ENCODE measurements at places on chromosomes 7 and 10.

DNA sequence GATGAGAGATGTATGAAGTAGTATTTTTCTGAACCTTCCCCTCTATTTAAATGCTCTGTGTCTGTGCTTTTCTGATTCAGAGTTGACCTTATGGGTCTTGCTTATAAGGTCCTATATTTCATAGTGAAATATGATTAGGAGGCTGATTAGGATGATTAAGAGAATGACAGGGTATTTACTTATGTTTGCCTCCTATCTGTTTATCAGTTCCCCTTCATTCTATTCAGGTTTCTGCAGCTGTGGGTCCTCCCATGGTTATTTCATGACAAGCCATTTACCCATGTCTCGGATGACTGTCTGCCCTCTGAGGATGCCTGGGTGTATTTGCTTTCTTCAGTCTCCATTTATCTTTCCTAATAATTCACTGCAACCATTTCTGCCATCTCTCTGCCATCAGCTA, 16.9 kb downstream of the RPA3 start:
- no peak for DNase-seq

GRCh38 chr7:77181015-77181595, 18.5 kb downstream of the FGL2 start:
- DNase-seq: no peak

- DNase-seq: no peak
Observed at GRCh38 chr7:5634107-5634950, 147.1 kb downstream of the RNF216 start.

- DNase-seq: no peak
Observed at GRCh38 chr7:151484971-151485707, 34.6 kb downstream of the RHEB start.

DNA sequence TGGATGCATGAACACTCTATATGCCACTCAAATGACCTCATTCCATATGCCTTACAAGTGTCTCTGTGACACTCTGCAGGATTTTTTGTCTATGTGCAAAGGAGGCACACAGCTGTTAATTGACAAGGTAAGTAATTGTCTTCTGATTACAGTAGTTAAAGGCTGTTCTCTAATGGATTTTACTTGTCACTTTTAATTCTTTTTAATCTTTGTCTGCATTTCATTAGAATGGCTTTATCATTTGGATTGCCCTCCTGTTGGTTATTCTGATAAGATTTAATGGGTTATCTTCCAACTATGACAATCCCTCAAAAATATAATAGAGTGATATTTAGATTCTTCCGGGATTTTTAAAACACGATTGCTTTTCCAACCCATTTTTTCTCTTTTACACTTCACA, 290.0 kb upstream of the TEX47 start:
- DNase-seq: no peak

GRCh38 chr10:114603948-114604347, 54.1 kb downstream of the ABLIM1 start:
- DNase-seq: no peak

DNA sequence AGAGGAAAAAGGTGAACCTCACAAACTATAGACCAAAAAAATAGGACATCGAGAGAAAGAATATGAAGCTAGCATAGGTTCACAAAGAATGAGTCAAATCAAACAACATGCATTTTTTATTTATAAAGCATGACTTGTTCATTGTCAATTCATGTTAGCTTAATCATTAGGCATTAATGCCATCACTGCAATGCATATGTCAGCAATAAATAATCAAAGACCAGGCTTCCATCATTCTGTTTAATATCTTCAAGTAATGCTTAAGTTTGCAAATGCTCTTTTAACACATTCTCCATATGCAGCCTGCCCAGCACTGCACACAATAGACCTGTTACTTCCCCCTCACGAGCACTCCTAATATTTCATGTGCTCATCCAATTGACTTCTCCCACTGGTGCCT, 8.9 kb upstream of the MAGI2 start:
- no peak for DNase-seq

DNA sequence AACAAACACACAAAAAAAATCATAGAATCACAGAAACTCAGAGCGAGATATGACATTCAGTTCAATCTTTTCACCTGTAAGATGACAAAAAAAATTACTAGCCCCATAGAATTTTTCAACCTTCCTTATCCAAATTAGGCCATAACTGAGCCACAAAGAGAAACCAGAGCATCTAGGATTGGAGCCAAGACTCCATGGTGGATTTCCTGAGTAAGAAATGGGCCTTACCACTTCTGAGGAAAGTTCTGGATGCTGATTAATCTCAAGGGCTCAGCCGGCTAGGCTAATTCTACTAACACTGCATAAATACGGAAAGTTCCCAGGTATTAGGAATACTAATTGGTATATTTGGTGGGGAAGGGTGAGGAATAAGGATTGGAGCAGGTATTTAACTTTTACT, 16.8 kb downstream of the LIPM start:
- no peak for DNase-seq

GRCh38 chr7:23337374-23337773, 38.2 kb downstream of the MALSU1 start:
- no peak for DNase-seq

DNA sequence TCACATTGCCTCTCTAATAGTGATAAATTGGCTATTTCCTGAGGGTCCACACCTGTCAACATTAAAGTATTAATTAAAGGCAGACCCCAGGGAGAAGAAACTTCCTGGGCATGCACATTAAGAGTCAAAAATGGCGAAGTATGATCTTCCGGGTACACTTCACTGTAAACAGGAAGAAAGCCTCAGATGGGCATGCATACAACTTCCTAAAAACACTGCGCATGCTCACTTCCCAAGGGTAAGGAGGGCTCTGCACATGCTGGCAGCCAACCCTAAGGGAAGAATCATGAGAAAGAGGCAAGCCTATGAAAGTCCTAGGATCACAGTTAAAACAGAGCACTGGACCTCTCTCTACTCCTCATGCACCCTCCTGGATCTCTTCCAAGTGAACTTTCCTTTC, 80.1 kb upstream of the IMMP2L start:
- DNase-seq: no peak

- no peak for DNase-seq
Observed at GRCh38 chr7:138030679-138031351, 28.9 kb upstream of the CREB3L2 start.

DNA sequence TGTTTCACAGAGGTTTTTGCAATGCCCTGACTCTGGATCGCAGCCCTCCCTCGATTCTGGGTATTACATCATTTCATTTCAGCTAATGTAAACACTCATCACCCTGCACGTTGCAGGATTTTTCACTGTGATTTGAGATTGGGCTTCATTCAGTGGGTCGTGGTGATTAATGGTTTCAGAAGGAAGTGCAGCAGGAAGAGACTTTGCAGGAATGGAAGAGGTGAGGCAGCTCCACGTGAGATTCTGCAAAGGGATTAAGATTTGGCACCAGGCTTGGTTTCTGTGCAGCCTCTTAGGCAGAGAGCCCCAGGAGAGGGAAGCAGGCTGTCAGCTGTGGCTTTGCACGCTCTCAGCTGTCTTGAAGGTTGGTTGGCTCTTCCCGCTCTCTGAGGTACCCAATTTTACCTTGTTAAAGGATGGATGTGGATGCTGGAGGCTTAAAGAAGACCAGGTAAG, 95.2 kb downstream of the PLCE1 start:
- DNase-seq: no peak

DNA sequence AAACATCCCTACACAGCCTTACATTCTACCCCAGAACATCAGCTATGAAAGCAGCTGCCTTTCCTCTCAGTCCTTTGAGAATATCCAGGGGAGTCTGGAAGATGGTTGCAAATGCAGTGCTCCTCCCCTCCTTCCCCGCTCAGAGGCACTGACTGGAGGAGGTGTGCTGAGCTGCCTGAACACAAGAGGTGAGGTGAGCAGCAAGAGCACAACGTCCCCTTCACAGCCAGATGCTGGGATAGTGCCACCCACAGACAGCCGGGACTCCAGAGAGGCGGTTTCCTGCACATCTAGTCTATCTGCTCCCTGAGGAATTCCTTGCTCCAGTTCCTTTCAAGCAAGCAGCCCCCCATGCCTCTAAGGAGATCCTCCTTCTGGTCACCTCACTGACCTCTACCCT, 74.2 kb downstream of the EZH2 start:
- DNase-seq: no peak

DNA sequence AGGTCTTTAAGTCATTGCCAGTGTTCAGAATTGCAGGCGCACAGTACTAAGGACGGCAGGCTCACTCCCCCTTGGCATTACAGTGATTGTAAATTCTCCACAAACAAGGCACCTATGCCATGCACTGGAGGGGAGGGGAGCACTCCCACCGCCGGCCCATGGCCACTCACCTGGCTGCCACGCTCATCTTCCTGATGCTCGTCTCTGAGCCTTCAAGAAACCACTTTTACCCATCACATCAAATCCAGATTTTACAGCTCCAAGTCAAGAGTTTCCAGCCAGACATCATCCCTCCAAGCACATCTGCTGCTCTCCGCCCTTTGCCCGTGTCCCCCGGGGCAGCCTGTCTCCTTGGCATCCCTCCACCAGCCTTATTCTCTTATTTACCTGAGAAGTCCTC, 350.2 kb upstream of the SHH start:
- DNase-seq: no peak

DNA sequence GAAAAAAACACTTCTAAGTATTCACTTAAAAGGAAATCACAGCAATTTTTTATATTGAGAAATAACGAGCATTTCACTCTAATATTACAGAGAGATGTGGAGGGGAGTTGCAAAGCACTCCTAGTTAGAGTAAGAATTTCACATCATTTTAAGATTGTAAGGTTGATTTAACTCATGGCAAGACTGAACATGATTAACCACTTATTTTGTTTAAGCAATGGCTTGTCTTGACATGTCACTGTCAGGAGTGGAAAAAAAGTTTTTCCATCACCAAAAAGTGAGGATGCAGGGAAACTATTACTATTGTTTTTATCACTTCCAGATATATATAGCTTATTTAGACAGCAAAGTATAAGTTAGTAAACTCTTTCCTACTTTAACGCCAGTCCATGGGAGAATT, 27.1 kb downstream of the CD36 start:
- no peak for DNase-seq

GRCh38 chr7:79332091-79332490, 121.4 kb downstream of the MAGI2 start:
- DNase-seq: no peak

- no peak for DNase-seq
Observed at GRCh38 chr10:116470071-116470470, 42.4 kb downstream of the PNLIPRP3 start.

GRCh38 chr10:91552274-91553095, 80.4 kb downstream of the PPP1R3C start:
- DNase-seq: no peak

- no peak for DNase-seq
Observed at GRCh38 chr10:69119896-69120295, 4.1 kb upstream of the VPS26A start.

- DNase-seq: no peak
Observed at GRCh38 chr7:72101444-72101843, 310.7 kb downstream of the CALN1 start.

- DNase-seq: no peak
Observed at GRCh38 chr7:17038160-17038782, 156.5 kb upstream of the AGR3 start.

- no peak for DNase-seq
Observed at GRCh38 chr10:73432646-73433537, 469 bp downstream of the MSS51 start.

DNA sequence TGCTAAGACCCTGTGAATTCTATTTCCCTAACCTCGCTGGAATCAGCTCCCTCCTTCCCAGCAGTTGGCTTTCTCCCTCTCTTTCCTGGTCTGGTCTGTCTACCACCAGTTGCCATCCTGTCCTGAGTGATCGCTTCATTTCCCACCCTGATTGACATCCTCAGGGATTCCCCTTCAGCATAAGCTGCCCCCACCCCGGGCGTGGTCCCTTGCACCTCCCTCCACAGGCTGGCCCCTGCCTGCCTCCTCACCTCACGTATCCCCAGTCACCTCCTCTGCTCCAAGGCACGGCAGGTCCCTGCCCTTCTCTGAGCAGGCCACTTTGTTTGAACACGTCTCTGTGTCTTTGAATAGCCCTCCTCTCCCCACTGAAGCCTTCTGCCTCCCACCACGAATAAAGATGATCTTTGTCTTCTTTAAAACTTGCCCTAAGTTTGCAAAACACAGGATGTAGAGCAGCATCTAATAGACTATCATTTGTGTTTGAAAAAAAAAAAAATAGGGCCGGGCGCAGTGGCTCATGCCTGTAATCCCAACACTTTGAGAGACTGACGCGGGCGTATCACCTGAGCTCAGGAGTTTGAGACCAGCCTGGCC, 233.5 kb downstream of the CUX1 start:
- DNase-seq: no peak

DNA sequence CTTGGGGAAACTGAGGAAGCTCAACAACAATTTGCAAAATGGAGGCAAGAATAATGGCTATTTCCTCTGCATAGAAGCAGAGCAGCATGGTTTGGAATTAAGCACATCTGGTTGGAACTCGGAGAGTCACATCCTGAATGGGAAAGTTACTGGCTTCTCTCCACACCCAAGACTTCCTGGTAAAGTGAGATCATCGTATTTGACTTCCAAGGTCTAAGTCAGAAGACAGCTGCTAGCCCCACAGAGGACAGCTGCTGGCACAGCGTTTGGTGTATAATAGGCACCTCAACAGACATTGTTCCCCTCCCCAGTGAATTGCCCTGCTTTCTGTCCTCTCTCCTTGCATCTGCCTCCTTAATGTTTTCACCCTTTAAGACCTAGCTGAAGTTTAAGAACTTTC, 37.0 kb upstream of the NRF1 start:
- no peak for DNase-seq

DNA sequence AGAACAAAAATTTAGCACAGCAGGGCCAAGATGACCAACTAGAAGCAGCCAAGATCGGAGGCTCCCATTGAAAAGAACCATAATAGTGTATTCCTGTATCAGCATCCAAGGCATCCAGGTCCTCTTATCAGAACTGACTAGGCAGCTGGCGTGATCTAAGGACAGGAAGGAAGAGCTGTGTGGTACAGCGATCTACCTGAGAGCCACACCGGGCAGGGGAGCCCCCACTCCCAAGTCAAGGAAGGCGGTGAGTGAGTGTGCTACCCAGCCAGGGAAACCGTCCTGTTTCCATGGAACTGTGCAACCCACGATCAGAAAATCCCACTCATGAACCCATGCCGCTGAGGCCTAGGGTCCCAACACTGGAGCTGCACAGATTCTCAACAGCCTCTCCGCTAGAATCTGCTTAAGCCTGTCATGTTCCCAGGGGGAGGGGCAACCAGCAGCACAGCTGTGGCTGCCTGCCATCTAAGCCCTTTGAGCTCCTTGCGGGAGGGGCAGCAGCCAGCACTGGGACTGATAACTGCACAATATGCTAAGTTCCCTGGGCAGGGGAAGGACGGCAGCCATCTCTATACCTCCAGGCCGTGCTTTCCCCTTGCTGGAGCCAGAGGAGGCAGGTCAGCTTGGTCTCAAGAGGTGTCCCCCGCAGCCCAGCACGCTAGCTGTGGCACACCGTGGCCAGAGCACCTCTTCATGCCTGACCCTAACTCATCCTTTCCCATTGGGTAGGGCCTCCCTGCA, 213.0 kb upstream of the SMIM30 start:
- DNase-seq: no peak

Data from stimulated activated CD8-positive, alpha-beta memory T cell treated with anti-CD3 and anti-CD28 coated beads, Interleukin-7, amount 100 ng/mL, for 1 hour (primary cell).